ENCODE measurements at places on chromosomes 4 and X.
A peak's percentile ranks its signal among the peaks of the same experiment; 100 is the strongest.

DNA sequence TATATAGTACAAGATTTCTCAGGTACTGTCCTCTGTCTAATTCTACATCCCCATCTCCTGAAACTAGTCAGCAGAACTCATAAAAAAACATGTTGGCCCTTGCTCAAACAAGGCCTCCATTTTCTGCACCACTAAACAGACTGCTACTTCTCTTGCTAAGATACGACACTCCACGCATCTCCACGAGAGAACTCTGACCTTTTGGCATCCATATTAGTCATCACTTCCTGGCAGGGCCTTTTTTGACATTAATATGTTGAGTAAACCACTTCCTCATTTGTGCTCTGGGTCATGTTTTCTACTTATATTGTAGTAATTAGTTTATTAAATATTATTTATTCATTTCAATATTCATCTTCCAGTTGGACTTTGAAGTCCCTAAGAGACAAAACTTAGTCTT, 65.6 kb downstream of the DCAF8L1 start:
- no peak for DNase-seq

DNA sequence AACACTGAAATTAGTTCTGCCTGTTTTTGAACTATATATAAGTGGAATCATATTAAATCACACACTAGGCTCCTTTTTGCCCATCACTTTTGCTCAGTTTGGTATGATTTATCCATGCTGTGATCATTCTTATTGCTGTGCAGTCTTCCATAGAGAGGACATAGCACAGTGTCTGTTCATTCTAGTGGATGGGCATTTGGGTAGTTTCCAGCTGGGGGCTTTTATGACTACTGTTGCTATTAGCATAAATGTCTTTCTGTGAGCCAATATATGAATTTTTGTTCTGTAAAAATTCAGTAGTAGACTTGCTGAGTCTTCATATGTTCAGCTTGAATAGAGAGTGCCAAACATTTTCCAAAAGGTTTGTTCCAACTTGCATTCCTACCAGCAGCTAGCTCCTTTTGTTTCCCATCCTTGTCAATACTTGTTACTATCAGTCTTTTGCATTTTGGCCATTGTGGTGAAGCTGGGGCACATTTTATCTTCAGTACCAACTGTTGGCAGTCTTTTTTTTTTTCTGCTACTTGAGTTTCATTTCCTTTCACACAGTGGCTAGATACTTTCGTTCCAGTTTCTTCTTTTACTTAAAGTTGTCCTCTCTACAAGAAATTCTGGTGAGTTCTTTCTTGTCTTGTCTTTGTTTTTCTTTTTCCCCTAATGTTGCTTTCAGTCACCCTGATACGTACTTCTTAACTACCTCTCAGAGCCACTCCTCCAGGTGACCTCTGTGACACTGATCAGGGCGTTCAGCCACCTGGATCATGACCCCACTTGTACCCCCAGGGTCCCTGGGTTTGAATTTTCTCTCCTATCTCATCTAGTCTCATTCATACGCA, 87.0 kb downstream of the ANXA3 start:
- no peak for DNase-seq

DNA sequence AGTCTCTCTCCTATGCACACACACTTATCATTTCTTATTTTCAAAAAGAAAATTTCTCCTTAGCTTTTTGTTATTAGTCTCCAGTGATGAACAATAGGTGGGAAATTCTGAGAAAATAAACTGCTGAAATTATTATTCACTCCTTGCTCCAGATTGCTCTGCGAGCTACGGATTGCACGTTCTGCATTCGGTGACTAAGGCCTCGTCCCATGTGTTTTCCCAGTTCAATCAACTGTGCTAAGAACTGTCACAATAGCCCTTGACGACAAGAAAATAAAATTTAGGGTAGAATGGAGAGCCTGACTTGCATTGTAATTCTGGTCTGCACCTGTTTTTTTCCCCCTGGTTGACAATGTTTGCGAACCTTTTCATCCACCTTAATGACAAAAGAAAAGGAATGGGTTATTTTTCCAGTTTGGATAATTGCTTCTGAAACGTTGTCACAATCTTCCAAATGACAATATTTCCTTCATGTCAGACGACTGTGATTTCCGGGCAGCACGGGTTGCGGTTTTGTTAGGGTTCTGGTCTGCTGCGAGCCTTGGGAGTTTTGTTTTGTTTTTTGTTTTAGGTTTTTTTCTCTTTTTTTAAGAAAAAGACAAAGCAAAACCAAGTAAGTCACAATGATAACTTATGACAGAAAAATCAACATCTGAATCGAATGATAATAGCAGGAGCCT, 124.5 kb upstream of the NOCT start:
- no peak for DNase-seq

DNA sequence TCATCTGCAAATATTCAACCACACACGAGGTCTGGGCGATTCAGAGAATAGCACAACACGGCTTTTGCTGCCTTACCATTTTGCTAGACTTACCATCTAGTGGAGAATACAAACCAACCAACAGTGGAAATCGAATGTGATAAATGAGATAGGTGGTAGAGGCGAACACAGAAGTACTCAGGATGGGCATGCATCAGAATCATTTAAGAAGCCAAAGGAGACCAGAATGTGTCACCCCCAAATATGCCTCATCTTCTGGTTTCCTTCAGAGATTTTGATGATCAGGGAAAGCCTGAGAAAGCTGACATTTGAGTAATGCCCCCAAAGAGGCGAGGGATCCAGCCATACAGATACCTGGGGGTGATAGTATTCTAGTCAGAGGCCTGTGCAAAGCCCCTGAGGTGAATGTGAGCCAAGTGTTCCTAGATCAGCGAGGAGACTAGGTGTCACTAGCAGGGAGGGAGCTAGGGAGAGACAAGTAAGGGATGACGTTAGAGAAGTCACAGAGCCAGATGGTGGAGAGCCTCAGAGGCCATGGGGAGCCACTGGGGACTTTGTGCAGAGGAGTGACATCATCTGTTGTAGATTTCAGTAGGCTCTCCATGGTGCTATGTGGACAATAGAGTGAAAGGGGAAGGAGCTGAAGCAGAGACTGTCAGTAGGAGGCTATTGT, 1.7 kb downstream of the MTMR1 start:
- no peak for DNase-seq

- no peak for DNase-seq
Measured at GRCh38 chr4:153365003-153365402, 20.5 kb downstream of the MND1 start.

GRCh38 chr4:6942238-6942800, 32.7 kb downstream of the TBC1D14 start:
- DNase-seq: peak; percentile 81

DNA sequence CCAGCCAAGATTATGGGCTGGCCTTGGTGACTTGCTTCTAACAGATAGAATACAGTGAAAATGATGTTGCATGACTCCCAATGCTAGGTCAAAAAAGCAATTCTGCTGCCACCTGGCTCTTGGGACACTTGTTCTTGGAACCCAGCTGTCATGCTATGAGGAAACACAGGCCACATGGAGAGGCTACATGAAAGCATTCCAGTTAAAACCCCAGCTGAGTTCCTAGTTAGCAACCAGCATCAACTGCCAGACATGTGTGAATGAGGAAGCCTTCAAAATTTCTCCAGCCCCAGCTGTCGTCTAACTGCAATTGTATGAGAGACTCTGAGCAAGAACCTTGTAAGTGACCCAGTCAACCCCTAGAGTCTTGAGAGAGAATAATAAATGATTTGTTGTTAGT, 105.2 kb upstream of the FGF16 start:
- DNase-seq: no peak

DNA sequence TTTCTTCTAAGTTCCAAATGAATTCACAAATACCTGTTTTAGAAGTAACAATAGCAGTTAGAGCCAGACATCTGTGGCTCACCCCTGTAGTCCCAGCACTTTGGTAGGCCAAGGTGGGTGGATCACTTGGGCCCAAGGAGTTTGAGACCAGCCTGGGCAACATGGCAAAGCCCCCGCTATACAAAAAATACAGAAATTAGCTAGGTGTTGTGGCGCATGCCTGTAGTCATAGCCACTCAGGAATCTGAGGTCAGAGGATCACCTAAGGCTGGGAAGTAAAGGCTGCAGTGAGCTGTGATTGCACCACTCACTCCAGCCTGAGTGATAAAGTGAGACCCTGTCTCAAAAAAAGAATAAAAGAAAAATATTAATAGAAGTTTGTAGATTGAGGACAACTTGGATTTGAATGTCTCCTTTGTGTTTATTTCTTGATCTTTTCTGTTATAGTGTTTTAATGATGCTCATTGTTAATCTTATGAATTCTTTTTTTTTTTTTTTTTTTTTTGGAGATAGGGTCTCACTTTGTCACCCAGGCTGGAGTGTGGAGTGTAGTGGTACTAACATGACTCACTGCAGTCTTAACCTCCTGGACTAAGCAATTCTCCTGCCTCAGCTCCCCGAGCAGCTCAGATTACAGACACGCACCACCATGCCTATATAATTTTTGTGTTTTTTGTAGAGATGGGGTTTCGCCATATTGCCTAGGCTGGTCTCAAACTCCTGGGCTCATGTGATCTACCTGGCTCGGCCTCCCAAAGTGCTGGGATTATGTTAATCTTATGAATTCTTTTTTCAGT, 30.7 kb upstream of the RAPGEF2 start:
- DNase-seq: no peak

DNA sequence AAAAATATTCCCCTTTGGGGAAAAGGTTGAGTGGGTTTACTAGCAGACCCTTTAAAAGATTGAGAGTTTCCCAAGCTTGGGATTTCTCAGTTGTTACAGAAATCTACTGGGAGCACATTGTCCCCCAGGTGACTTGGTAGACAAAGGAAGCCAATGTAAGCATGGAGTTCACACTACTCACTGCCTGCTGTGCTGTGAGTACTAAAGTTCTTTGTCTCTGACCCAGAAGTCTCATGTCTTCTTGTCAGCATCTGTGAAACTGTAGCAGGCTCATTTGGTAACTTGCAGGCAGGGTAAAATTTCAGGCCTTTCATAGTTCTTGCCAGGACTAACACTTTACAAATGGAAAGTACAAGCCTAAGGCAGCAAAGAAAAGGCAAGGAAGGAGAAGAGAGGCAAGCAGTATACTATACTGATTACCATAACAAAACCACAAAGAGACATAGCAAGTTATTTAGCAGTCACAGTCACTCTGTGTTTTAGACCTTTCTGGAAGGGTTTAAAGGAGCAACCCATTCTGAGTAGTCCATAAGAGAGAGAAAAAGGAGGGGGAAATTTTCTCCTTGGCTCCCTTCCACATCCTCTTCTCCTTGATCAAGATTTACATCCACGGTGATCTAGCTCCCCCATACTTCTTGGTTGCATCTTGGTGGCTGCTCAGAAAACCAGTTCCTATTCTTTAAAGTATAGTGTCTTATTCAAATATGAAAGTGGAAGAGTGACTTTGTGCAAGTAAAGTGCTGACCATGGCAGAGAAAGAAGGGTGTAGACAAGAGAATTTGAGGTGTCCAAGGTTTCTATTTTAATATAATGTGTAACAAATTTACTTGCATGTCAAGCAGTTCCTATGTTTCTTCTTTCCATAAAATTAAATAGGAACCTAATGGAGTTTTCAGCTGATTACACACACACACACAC, 160.0 kb upstream of the PDE5A start:
- no peak for DNase-seq

DNA sequence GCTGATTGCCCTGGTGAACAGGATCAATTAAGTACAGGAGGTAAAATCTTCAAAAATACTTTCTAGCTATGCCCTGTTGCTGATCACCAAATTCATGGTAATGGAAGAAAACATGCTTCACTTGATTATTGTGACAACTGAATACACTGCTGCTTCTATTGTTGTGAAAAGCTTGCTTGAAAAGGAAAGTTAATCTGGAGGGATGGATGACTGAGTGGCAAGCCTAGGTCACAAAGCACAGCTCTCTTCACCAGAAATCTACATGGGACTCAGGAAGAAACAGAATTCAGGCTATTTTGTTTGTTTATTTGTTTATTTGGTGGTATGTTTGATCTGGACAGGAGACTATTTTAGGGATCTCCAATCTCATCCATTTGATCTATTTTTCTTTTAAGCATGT, 182.0 kb downstream of the MGST2 start:
- DNase-seq: no peak

- no peak for DNase-seq
Measured at GRCh38 chr4:103199009-103199408, 866 bp upstream of the CENPE start.

DNA sequence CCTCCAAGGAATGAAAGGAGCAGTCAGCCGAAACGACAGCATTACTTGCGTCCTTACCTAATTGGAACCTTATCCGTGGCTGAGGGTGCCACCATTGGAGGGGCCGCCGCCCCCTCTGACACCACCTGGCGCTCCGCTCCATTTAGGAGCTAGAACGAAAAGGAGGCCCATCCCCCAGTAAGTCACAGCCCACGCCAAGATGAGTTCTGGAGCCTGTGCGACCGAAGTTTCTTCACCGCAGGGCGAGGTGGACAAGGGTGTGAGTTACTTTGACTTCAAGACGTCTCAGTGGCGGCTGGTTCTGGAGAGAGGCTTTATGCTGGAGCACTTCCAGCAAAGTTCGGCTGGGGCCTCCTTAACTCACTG, 729 bp upstream of the IRF2 start:
- peak; percentile 54 for DNase-seq

DNA sequence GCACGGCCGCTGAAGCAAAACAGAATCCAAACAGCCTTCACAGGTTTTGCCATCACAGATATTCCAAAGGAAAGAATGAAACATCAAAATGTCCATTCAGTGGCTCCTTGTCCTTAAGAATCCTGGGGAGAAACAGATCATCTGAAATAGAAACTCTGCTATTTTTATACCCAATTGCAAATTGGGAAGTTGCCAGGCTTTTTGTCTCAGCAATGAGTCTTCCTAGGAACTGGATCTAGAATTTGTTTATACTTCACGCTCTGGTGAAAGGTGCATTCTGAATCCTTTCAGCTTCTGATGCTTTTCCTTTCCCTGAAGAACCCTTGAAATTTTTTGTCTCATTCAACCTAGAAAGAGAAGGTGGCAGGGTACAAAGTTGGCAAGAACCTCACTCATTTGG, 218.9 kb downstream of the FBXW7 start:
- no peak for DNase-seq

DNA sequence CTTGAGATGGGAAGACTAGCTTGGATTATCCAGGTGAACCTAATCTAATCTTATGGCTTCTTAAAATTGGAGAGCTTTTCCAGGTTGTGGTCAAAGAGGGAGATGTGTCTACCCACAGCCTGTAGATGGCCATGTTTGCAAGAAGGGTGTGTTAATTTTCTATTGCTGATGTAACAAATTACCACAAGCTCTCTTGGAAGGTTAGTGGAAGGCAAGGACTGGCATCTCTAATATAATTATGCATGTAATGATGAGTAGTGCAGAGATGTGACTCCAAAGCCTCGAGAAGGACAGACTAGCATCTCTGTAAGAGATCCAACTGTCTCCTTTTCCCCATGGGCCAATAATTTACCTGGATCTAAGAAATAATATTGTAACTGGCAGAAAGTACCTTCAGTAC, 3.2 kb upstream of the ADH1B start:
- no peak for DNase-seq
